ENCODE measurements at places on chromosomes 5 and 9.

DNA sequence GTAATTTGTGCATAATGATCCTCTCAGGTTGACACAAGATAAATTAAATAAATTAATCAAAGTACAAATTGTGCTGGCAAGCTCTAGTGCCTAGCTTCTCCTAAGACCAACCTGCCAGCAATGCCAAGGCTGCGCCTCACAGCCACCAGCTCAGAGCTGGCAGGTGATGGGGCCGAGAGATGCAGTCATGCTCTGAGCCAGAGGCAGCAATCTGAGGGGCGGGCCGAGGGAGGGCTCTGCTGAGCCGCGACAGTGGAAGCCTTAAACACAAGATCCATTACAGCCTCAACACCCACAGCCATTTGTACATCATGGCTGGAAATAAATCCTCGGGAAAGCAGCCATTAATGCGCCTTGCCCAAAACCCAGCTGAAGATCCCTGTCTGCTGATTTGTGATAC lies 20.3 kb downstream of the MED27 start:
- DNase-seq = no peak

- DNase-seq = no peak
Measured at GRCh38 chr9:137610944-137611343, 5.5 kb downstream of the ARRDC1 start.

GRCh38 chr5:86864051-86864450 lies 246.3 kb downstream of the COX7C start:
- no peak for DNase-seq

DNA sequence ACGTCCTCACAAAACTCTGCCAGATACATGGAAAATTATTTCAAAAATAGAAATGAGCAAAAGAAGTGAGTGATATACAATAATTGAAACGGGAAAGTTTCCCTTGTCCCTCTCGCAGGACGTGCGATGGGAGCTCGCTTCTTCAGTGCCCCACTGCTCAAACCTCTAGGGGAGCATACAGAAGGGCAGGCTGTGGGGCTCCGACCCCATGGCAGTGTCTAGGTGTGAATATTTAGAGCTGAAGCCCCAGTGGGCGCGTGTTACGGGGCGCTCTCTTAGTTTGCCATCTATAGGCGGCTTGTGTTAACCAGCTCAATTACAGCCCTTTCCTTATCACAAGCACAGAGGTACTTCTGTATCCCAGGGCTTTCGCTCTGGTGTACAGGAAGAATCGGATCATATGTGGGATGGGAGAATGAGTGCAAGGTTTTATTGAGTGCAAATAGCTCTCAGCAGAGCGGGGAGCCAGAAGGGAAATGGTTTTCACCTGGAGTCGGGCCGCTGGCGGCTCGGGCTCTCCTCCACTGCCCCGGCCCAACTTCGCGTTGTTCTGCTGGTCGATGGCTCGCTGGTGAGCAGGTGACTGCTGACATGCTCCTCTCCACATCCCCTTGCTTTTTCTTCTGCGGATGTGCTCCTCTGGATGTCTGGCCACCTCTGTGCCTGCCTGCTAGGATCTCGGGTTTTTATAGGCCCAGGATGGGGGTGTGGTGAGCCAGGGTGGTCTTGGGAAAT lies 334.0 kb upstream of the PTPRD start:
- DNase-seq = no peak

DNA sequence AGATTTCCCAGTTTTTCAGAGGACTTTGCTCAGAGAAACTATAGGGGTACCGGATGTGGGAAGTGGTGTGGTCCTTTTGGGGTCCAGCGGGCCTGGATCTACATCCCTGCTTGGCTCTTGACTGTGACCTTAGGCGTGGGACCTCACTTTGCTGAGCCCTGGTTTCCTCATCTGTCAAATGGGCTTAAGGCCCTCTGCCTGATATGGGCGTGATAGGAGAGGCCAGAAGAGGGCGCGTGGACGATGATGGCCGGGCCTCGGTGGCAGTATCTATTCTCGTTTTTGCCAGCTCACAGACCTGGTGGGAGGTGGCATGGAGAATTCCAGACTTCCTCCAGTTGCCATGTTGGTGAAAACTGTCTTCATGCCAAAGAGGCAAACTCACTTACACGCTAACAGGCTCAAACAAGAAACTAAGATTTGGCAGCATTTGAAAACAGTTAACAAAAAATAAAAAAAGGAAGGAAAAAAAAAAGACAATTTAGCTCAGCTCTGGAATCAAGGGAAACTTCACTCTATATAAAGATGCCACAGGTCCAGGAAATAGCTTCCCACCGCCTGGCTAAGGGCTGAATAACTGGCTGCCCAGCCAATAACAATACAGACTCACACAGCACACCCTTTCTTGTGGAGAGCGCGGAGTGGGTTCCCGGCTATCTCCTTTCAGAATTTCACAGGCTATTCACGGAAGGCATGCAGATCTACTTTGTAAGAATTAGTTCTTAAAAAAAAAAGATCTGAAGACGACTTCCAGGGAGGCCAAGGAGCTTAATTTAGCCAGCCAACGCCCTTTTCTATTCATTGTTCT lies 1.7 kb downstream of the SH3PXD2B start:
- no peak for DNase-seq

GRCh38 chr9:7780261-7780988 lies 19.2 kb downstream of the DMAC1 start:
- DNase-seq = no peak

- DNase-seq = no peak
Measured at GRCh38 chr9:111393971-111394370, 63.9 kb upstream of the OR2K2 start.

- DNase-seq = no peak
Measured at GRCh38 chr5:51404255-51404654, 21.0 kb downstream of the ISL1 start.

DNA sequence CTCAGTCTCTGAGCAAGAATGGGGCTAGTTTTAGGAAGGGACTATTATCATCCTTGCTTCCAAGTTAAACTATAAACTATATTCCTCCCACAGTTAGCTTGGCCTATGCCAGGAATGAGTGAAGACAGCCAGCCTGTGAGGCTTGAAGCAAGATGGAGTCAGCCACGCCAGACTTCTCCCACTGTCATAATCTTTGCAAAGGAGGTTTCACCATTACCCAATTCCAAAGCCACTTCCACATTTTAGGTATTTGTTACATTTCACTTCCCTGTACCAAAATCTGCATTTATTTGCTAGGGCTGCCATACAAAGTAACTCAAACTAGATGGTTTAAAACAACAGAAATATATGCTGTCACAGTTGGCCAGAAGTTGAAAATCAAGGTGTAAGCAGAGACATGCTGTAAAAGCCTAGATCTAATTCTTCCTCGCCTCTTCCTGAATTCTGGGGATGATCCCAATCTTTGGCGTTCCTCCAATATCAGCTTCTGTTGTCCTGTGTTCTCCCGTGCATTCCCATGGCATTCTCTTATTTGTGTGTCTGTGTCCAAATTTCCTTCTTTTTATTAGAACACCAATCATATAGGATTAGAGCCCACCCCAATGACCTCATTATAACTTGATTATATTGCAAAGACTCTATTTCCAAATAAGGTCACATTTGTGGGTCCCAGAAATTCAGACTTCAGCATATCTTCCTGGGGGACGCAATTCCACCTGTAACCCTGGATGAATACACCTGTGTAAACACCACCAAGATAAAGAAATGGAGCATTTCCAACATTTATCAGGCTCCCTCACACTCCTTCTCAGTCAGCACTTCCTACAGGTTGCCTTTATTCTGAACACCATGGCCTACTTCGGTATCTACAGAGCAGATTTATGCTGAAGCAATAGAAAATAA lies 126.8 kb downstream of the GCNT1 start:
- DNase-seq = no peak

GRCh38 chr5:31832966-31833365 lies 194.0 kb downstream of the PDZD2 start:
- no peak for DNase-seq

DNA sequence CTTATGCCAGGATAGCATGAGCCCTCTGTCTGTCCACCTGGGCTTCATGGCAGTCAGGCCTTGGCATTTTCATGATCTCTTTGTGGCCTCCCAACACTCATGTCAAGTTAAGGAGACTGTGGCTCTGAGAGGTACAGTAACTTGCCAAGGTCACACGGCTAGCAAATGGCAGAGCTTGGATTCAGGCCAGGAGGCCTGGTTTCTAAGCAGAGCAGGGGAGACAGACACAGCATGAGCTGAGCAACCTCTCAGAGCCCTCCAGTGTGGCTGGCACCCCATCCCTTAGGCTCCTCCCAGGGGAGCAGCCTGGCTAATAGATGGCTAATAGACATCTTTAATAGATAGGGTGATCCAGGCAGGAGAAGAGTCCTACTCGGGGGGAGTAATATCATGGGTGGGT lies 4.1 kb downstream of the SYNPO start:
- DNase-seq = no peak

GRCh38 chr5:142958944-142959682 lies 188.9 kb downstream of the ARHGAP26 start:
- DNase-seq = no peak

DNA sequence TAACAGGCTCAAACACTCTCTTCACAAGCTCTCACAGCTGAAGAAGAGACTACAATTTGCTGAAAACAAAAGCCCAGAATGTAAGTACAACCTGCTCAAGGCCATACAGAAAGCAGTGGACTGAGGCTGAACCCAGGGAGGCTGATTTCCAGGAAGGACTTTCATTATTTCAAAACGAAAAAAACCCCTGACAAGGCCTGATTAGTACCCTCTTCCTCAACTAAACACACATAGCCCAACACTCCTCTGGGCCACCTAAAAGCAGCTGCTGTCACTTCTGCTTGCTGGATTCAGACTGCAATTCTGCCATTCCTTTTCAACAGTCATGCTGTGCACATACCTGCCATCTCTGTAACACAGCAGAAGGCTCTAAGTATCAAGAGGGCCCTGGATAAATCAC lies 18.2 kb downstream of the NRG2 start:
- no peak for DNase-seq

- DNase-seq = no peak
Measured at GRCh38 chr5:68798877-68799843, 294.7 kb upstream of the SLC30A5 start.

GRCh38 chr9:34337403-34337802 lies 8.0 kb downstream of the NUDT2 start:
- DNase-seq = no peak

GRCh38 chr5:136619556-136619955 lies 254.2 kb upstream of the TRPC7 start:
- no peak for DNase-seq

GRCh38 chr5:136106351-136107031 lies 26.2 kb upstream of the SMAD5 start:
- DNase-seq = no peak

DNA sequence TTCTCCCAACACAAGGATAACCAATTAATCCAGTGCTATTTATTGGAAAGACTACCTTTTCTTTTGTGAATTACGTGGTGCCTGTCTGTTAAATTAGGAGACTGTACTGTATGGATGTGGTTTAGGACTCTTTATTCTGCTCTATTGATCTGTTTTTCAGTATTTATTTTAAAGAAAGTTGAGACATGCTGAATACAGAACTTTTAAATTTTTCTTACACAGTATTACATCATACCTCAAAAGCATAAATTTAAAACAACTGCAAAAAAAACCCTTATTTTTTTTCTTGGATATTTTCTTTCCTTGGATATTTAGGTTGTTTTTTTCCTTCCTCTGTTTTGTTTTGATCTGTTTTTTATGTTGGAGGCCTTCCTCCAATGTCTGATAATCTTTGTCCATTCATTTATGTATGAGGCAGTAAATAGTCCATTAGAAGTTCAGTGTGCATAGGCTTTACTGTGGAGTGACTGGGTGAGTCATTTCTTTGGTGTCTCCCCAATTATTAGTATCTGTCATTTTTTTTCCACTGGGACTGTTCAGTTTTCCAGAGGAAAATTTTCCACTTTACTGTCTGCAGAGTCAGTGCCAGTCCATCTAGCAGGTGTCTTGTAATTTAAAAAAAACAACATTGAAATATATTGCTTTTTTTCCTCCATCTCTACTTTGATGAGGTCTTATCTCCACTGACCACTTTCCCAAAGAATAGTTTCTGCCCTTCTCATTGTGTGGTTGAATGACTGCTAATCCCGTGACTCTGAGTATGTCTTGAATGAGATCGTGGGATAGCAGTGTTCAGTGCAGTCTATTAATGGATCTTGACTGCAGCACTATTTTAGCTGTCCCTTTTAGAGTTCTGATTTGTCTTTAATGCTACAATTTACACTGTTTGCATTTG lies 15.2 kb downstream of the CYSTM1 start:
- DNase-seq = no peak

DNA sequence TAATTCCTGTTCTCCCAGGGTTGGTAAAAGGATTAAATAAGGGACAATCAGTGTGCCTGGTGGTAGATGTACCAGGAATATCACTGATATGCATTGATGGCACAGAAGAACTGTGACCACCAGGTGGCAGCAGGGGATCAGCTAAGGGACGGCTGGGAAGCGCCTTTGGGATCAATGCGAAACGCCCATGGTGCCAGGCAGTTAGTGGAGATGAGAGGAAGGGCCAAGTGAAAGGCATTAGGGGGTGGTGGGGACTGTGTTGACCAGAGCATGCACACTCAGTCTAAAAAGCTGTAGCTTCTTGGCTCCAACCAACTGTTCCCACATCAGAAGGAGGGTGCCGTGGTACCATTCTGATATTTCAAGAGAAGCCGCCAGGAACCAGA lies 55.6 kb downstream of the ARHGEF37 start:
- no peak for DNase-seq

DNA sequence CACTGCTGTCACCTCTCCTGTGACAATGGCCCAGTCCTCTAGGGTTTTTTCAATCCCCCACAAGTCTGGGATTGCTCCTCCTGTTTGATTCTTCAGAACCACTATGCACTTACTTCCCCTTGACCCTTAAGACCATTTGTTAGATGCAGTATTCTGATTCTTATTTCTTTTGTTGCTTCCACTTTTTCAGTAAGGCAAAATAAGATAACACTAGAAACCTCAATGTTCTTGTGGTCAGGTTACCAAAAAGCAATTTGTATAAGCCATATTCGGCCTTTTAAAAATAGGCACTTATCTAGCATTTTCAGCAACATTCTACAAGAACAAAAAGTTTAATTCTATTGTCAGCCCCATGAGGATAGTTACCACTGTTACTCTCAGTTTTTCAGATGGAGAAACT lies 220.0 kb downstream of the KDM4C start:
- no peak for DNase-seq

- no peak for DNase-seq
Measured at GRCh38 chr9:126618190-126618584, 4.5 kb downstream of the LMX1B start.

- DNase-seq = no peak
Measured at GRCh38 chr5:126640866-126641265, 40.1 kb downstream of the PHAX start.

GRCh38 chr9:133516961-133517350 lies 7.8 kb downstream of the MYMK start:
- DNase-seq = no peak

All from stimulated activated CD8-positive, alpha-beta memory T cell treated with anti-CD3 and anti-CD28 coated beads, Interleukin-2, amount 100 ng/mL, for 48 hours (primary cell).